ENCODE measurements at places on chromosomes 6 and 20.

DNA sequence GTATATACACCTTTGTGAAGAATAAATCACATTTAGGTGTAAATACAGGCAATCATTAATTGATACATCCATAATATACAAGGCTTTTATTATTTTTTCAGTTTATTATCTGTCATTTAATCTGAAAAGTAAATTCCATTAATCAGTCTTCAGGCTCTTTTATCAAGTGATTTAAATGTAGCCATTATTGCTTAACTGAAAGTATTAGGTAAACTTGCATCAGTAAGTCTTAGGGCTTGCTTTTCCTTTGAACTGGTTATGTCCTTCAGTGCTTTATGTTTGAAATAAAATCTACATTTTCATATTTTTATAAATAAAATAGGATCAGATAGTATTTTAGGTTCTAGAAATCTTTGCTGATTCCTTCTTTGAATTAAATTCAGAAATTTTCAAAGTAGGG is 4.1 kb downstream of the TPBG start:
- DNase-seq: no peak

DNA sequence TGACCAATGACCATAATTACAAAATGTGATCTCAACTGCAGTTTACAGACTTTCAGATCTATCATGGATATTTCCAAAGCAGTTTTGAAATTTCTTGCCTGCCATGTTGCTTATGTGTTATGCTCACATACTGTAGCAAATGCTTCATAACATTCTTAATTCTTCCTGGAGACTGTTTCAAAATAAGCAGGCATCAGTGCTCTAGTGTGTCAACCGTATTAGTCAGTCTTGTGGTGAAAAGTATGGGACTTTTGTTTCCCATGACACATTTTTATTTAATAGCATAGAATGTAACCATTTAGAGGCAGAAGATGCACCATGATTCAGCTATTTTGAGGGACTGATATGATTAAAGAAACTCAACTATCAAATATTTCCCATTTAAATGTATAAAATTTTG is 1.7 kb downstream of the POPDC3 start:
- peak; percentile 96 for DNase-seq

GRCh38 chr6:39268721-39269120 is 39.4 kb upstream of the KCNK5 start:
- DNase-seq: no peak

DNA sequence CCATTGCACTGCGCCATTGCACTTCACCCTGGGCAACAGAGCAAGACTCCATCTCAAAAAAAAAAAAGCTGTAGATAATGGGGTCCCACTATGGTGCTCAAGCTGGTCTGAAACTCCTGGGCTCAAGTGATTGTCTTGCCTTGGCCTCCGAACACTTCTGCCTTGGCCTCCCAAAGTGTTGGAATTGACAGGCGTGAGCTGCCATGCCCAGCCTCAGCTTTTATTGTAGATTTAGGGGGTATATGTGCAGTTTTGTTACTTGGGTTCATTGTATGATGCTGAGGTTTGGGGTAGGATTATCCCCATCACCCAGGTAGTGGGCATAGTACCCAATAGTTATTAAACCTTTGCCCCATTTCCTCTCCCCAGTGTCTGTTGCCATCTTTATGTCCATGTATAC is 11.4 kb downstream of the HSPA1B start:
- DNase-seq: no peak

DNA sequence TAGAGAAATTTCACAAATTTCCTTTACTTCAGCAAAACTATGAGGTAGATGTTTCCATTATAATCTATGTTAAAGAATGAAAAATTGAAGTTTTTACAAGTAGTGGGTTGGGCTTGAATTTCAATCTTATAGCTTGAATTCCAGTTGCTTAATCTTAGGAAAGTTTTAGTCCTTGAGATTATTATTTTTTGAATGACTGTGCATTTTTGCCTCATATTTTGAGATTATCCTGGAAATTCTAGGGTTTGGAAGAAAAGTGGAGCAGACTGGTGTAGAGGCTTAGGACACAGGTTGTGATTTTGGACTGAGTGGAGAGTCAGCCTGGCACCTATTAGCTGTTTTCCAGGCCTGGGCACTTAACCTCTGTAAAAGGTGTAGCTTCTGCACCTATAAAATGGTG is 5.7 kb downstream of the MTCL3 start:
- no peak for DNase-seq

GRCh38 chr6:138582573-138582972 is 83.3 kb upstream of the NHSL1 start:
- no peak for DNase-seq

Data from fibroblast of mammary gland (primary cell).